ENCODE measurements at places on chromosomes 12 and 14. TPM values are rescaled to one million over a fixed set of nuclear protein-coding genes. Genes with fewer than 3 reads are reported as not detected.

Gene RASSF8
- total RNA-seq = 51.0 TPM

Gene BRI3BP
- total RNA-seq = 6.8 TPM

Gene KRT77
- total RNA-seq = not detected

Gene B4GALNT3
- 25.9 TPM for total RNA-seq

Gene ST8SIA1
- total RNA-seq = 4.5 TPM

Gene TAS2R19
- total RNA-seq = 17.8 TPM

DNA sequence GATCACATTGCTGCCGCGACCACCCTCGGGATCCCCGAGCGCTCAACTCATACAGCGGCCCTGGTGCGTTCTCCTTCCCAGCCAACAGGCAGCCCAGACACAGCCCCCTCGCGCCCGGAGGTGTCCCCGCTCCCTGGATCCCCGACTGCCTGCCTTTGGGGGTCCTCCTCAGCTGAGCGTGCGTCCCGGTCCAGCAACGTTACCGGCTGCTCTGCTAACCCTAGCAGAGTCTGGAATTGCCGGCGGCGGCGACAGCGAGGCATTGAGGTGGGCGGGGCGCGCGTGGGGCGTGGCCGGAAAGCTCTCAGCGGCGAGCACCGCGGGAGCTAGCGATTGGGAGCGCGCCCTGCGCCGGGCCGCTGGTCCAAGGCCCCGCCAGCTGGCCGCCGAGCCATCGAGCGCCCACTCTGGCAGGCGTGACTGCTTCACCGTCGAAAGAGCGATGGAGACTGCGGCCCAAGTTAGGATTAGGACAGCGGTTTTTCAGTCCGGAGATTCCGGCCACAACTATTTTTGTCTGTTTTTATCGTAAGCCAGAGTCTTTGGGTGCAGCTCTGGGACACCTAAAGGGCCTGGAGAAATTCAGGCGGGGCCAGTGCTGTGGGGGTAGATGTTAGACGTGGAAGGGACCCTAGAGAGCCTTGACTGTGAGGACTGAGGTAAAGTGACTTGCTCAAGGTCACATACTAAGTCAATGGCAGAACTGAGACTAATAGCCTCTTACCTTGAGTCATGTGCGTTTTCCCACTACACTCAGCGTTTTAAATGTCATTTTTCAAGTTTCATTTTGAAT is at the start of gene HEATR5A:
Gene HEATR5A, minus strand, starts transcription at position 232 of the 793 bp plus-strand sequence. CDS start 17,575 bp downstream, outside the sequence.
- peak; percentile 97 for DNase-seq
- no peaks in the 10 kb centered on the region for H3K36me3 ChIP-seq
- H3K4me3 ChIP-seq = peak within 1 kb of the TSS; percentile 64
- no peaks in the 10 kb centered on the region for H3K27me3 ChIP-seq

DNA sequence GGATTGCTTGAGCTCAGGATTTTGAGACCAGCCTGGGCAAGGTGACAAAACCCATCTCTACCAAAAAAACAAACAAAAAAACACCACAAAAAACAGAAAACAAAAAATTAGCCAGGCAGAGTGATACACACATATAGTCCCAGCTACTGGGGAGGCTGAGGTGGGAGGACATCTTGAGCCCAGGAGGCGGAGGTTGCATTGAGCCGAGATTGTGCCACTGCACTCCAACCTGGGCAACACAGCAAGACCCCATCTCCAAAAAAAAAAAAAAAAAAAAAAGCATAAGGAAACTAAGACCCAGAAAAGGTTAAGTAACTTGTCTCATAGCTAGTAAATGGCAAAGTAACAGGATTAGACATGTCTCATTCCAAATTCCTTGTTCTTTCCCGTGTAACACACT is 56.3 kb upstream of the PSMA6 start:
- H3K4me1 ChIP-seq = no peaks in the 10 kb centered on the region
- H3K27me3 ChIP-seq = no peaks in the 10 kb centered on the region
- no peaks in the 10 kb centered on the region for H3K36me3 ChIP-seq
- no peak for DNase-seq
- H3K27ac ChIP-seq = no peak overlapping the region
- no peak overlapping the region for H3K4me3 ChIP-seq

DNA sequence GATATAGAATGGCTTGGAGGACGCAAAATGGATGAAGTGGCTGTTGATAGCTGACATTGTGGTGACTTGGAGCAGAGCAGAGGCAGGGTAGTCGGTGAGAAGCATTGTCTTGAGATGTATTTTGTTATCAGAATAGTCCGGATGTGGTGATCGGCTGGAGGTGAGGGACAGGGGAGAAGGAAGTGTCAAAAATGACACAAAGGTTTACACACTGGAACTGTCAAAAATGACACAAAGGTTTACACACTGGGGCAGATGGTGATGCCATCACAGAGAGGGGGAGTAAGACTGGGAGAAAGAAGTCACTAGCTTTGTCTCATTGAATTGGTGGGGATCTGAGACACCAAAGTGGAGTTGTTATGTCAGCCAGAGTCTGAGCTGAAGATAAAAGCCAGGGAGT is 30.1 kb downstream of the CDKL1 start:
- no peak for DNase-seq
- peaks cover 19% of the 10 kb centered on the region for H3K4me1 ChIP-seq
- H3K27me3 ChIP-seq = no peaks in the 10 kb centered on the region
- H3K4me3 ChIP-seq = no peak overlapping the region
- H3K36me3 ChIP-seq = no peaks in the 10 kb centered on the region

DNA sequence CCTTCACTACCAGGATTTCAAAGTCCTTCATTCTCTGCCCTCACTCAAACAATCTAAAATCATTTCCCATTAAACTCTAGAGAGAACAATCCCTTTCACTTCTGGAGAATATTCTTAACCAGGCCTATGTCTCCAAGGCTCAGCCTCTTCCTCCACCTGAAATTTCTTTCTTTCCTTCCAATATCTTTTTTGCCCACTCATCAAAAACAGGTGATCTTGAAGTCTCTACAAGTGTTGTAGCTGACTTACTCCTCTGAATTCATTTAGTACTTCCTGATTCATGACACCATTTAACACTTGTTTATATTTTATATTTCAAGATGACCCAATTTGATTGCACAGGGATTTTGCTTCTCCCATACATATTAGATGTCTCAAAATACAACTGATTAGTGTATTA is 66.7 kb upstream of the PDZRN4 start:
- H3K4me3 ChIP-seq = no peak overlapping the region
- H3K27ac ChIP-seq = no peak overlapping the region
- H3K36me3 ChIP-seq = no peaks in the 10 kb centered on the region
- no peaks in the 10 kb centered on the region for H3K27me3 ChIP-seq
- no peak for DNase-seq
- H3K4me1 ChIP-seq = no peaks in the 10 kb centered on the region

GRCh38 chr12:108641446-108642268 is 8.0 kb upstream of the SELPLG start:
- H3K4me3 ChIP-seq = no peak overlapping the region
- H3K27ac ChIP-seq = peak overlapping the region; percentile 37
- no peaks in the 10 kb centered on the region for H3K27me3 ChIP-seq
- H3K4me1 ChIP-seq = peaks cover 61% of the 10 kb centered on the region
- no peak for DNase-seq
- H3K36me3 ChIP-seq = no peaks in the 10 kb centered on the region

DNA sequence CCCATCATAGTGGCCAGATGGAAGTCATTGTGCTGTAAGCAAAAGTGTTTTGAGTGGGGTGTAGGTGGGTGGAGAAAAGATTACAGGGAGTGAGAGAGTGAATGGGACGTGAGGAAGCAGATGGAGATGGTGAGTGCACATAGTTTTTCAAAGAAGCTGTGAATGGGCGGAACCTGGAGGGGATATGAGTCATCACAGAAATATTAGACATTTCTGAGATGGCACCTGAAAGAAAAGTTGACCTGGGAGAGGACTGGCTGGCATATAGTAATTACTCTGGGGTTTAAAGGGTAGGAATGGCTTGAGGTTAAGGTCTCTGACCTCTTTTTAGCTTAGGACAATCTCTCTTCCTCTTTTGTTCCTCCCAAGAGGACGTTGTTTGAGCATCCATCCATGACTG is 50.5 kb downstream of the ANO4 start:
- no peak for DNase-seq
- H3K27ac ChIP-seq = no peak overlapping the region
- H3K4me1 ChIP-seq = no peaks in the 10 kb centered on the region
- no peaks in the 10 kb centered on the region for H3K36me3 ChIP-seq
- no peak overlapping the region for H3K4me3 ChIP-seq

- H3K4me3 ChIP-seq = no peak overlapping the region
- no peak overlapping the region for H3K27ac ChIP-seq
- H3K36me3 ChIP-seq = no peaks in the 10 kb centered on the region
- DNase-seq = peak; percentile 60
- H3K4me1 ChIP-seq = peaks cover 7% of the 10 kb centered on the region
Measured at GRCh38 chr12:132327336-132328171, 1.8 kb downstream of the GALNT9 start.

DNA sequence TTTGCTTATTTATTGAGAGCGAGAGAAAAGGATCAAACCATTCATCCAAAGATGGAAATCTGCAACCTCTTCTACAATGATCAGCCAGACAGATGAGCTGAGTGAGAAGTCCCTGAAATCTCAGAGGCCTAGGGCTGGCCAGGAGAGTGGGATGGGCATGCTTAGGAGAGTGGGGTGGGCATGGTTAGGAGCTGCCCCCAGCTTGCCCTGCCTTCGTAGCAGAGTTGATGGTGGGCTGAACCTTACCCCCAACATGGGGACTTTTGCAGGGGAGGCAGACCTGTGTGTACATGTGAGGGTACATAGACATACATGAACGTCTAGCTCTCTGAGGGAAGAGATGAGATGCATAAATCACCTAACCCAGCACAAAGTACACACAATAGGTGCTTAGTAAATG is 95.7 kb upstream of the ESRRB start:
- H3K4me1 ChIP-seq = no peaks in the 10 kb centered on the region
- H3K36me3 ChIP-seq = no peaks in the 10 kb centered on the region
- H3K27ac ChIP-seq = no peak overlapping the region
- no peaks in the 10 kb centered on the region for H3K27me3 ChIP-seq

GRCh38 chr12:123164710-123165261 is 13.9 kb upstream of the PITPNM2 start:
- no peaks in the 10 kb centered on the region for H3K27me3 ChIP-seq
- peak overlapping the region; percentile 53 for H3K27ac ChIP-seq
- no peaks in the 10 kb centered on the region for H3K36me3 ChIP-seq

GRCh38 chr14:69519204-69520100 is 34.9 kb downstream of the PLEKHD1 start:
- H3K27ac ChIP-seq = no peak overlapping the region
- peak; percentile 19 for DNase-seq
- no peaks in the 10 kb centered on the region for H3K36me3 ChIP-seq

Data from upper lobe of left lung (tissue), 6 donors.